Activated naive CD8-positive, alpha-beta T cell treated with anti-CD3 and anti-CD28 coated beads, Interleukin-2, amount 50 U/mL, for 16 hours (primary cell): ENCODE measurements at places on chromosomes 4 and X.

GRCh38 chr4:89000844-89001360 lies 56.1 kb downstream of the FAM13A start:
- DNase-seq, result no peak

DNA sequence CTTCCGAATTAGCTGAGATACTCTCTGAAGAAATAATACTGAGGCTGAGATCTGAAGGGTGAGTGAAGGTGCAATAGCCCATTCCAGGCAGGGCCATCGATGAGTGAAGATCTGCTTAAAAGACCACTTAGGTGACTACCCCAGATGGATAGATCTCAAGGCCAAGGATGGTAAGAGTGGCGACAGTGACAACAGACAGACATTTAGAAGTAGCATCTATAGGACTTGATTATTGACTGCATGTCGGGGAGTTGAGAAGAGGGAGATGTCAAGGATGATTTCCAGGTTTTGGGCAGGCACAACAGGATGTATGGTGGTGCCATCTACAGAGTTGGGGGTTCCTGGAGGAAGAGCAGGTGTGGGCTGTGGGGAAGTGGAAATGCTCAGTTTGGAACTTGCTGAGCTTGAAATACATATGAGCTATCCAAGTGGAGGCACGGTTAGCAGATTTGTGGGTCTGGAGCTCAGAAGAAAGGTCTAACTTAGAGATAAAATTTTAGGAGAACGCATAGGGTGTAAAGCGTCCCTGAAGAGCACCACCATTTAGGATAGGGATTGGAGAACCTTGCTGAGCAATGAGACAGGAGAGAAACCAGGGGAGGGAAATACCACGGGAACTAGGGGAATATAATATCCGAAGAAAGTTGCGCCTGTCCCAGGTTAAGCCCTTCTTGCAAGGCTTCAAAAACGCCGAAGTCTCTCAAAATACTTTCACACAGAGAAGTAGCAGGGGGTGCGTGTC lies 688 bp downstream of the UFSP2 start:
- no peak for DNase-seq

- DNase-seq, result no peak
Observed at GRCh38 chr4:80419946-80420345, 84.4 kb downstream of the CFAP299 start.

DNA sequence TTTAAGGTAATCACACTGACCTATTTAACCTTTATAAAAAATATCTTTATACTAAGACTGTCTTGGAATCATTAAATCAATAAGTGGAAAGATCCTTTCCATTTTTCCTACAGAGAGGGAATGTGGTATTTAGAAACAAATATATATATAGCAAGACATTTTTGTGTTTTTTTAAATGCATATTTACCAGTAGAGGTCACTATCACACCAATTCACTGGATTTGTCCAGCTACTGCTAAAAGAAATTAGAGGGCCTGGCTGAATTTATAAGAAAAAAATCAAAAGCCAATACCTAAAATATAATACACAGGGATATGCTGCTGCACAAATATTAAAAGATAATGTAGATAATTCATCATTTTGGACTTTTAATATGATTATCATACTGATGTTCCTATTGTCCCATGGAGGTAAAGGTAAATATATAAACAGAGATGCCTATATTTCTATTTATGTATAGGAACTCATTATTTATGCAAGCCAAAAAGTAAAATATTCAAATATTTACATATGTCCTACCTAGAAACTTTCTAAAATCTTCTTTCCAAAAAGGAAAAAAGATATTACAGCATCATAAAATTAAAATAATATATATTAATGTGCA lies 69.5 kb downstream of the PDE5A start:
- no peak for DNase-seq

- no peak for DNase-seq
Observed at GRCh38 chrX:19162851-19163250, 40.6 kb upstream of the ADGRG2 start.

DNA sequence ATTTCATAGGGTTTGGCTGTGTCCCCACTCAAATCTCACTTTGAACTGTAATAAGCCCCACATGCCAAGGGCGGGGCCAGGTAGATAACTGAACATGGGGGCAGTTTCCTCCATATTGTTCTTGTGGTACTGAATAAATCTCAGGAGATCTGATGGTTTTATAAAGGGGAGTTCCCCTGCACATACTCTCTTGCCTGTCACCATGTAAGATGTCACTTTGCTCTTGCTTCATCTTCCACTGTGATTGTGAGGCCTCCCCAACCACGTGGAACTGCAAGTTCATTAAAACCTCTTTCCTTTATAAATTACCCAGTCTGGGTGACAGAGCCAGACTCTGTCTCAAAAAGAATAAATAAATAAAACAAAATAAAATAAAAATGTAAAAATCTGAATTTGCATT lies 95.9 kb downstream of the PDS5A start:
- DNase-seq, result no peak

GRCh38 chr4:15436513-15436912 lies 8.7 kb downstream of the C1QTNF7 start:
- no peak for DNase-seq

GRCh38 chrX:42096265-42096920 lies 173.0 kb upstream of the CASK start:
- no peak for DNase-seq

- DNase-seq, result no peak
Observed at GRCh38 chrX:20237864-20238263, 28.8 kb downstream of the RPS6KA3 start.

- DNase-seq, result no peak
Observed at GRCh38 chrX:96861218-96861617, 22.5 kb upstream of the RPA4 start.

- DNase-seq, result no peak
Observed at GRCh38 chr4:133856731-133857355, 344.7 kb downstream of the PABPC4L start.

DNA sequence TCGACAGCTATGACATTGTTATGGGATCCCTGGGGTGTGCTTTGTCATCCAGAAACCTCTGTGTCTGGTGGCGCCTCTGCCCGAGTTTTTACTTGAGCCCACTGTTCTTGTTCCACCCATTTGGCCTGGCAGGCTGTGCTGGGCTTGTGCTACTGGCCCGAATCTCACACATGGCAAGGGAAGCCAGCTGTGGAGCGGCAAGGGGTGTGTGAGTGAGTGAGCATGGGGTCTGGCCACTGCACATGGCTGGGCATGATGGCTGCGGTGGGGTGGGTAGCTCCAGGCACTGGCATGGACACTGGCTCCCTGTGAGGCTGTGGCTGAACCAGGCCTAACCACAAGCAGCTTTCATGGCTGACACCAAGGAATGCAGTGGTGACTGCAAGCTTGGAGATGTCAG lies 89.2 kb downstream of the DACH2 start:
- DNase-seq, result no peak

- no peak for DNase-seq
Observed at GRCh38 chrX:97326456-97326855, 442.7 kb downstream of the RPA4 start.

DNA sequence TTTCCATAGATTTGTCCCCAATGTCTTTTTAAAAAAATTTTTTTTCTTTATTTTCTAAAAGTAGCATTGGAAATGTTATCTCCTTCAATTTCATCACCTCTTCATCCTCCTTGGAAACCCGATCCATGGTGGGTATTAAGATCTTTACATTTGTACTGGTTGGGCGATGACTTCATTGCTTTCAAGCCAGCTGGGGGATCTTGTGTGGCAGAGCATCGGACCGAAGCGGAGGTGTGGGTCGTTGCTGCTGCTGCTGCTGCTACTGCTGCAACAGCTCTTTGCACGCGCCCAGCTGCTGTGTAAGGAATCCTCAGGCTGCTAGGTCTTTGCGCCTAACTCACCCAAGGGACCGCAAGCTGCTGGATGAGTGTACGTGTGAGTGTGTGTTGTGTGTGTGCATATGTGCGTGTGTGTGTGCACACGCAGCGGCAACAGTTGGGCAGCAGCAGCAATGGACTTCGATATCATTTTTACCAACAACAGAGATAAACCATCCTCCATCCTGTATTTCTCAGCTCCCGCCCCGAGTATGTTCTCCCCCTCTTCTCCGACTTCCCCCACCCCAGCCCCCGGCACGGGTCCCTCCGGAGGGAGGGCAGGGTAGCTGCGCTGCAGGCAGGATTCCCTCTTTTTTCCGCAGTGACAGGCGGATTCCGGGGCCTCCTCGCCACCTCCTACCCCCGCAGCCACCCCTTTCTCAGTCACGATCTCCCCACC lies 768 bp upstream of the CDKL5 start:
- DNase-seq, result no peak

DNA sequence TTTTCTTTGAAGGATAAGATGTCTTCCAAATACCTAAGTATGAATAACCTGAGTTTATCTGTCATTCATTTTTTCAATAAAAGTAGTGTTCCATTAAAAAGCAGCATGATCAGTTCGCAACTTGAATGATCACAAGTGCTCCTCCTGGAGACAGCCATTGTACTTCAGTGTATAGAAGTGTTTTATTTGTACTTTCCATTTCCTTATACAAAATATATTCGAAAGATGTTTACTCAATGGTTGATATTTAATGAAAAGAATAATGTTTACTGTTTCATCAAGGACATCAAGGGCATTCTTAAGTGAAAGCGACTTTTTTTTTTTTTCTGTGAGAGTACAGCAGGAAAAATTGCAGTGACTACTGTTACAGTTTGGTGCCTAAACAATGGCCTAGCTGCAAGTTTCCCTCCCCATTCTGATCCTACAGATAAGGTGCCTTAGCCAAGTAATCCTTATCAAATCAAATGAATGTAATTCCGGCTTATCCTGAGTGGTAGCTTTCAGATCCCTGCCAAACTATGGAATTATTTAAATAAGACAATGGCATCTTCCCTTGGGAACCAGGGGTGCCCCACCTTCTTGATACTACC lies 69.0 kb upstream of the IL15 start:
- DNase-seq, result no peak
